Left colon (tissue), 2 donors: ENCODE measurements at places on chromosomes 1 and 21. TPM values are rescaled to one million over a fixed set of nuclear protein-coding genes. Genes with fewer than 3 reads are reported as not detected.

DNA sequence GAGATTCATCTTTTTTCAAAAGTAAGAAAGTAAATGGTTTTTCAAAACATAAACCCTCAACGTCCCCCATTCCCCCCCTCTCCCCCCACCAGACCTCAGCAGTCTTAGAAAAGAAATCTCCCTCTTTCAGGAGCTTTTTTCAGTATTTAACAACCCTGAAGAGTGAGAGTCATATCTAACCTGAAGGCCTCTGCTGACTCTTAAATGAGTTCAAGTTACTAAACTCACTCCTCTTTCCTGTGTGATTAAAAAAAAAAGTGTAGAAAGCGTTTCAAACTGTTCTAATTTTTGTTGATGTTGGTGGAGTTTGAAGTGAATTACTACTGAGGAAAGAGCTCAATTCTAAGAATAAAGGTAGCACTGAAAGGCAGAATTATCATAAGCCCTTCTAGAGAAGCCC lies 93.7 kb downstream of the VAV3 start:
- no peak for DNase-seq

The IVL gene
- not detected for total RNA-seq

DNA sequence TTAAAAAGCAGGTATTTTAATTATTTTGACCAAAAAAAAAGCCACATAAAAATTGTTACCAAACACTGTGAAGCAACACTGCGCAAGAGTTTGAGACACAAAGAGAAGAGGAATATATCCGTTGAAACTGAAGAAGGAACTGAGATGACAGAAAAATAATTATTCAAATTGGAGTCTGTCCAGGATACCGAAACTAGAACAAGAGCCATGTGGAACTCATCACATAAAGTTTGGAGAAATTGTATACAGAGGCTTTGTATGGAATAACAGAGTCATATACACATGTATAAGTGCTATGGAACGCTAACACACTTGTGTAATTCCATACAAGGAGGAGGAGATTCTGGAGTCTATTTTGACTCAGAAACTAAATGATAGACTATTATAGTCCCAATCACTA lies 675.1 kb upstream of the ADGRL2 start:
- DNase-seq, result no peak

The CRP gene
- total RNA-seq, result not detected

- no peak for DNase-seq
Measured at GRCh38 chr1:157382351-157382750, 170.0 kb downstream of the FCRL5 start.

GRCh38 chr1:182588500-182589396 lies at the start of gene RNASEL:
TSS of gene RNASEL (minus strand) at chr1:182589256. CDS start at chr1:182586806, 2,450 bp downstream.
- DNase-seq, result peak; percentile 85

DNA sequence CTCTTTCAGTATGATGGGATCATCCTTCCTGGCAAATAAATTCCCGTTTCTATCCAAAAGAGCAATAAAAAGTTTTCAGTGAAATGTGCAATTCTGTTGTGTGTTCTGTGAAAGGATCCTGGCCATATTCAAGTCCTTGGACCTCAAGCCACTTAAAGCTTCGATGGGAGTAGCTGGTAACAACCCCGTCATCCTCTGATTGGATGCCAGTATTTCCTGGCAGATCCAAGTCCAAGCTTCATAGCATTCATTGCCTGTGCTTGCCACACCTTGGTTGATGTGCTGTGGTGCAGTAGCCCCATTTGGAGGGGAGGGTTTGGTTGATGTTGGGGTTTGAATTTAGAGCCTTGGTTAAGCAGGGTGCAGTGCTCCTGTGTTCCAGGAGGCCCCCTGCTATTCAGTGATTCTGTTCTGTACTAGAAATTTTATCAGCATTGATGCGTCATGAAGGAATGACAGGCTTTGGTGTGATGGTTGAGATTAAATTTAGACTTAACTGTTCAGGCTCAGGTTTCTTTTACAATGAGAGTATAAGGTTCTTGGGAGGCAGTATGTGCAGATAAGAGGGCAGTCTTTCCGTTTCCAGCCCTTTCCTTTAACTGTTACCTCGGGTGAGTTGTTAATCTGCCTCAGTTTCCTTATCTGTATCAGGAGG lies 4.9 kb downstream of the RPL11 start:
- no peak for DNase-seq

The CACNA1S gene
- not detected for total RNA-seq

DNA sequence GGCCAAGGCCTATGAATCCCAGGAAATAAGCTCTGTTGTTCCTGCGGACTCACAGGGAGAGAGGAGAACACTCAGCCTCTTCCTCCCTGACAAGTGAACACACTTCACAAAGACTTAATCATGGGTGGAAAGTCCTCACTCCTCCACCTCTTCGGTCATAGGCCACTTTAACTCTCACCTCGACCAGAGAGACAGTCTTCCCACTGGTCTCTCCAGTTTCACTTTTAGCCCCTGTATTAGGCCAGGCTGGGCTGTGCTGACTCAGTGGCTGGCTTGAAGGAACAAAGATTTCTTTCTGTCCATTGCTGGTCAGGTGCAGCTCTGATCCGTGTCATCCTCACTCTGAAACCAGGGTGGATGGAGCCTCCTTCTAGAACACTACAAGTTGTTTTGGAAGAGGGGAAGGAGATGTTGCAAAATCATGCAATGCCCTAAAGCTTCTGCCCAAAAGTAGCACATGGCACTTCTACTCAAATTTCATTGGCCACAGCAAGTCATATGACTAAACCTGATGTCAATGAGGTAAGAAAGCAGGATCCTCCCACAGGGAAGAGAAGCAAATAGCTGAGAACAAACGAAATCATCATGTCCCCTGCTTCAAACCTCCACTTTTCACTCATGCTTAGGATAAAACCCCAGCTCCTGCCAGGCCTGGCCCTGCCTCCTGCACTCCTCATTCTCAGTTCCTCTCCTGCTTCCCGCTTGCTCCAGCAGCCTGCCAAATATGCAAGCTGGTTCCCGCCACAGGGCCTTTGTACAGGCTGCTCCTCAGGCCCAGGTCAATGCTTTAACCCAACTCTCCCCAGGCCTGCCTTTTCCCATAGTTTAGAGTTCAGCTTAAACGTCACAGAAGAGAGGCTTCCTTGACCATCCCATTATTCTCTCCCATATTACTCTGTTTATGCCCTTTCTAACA lies 150.5 kb upstream of the RUNX3 start:
- no peak for DNase-seq

DNA sequence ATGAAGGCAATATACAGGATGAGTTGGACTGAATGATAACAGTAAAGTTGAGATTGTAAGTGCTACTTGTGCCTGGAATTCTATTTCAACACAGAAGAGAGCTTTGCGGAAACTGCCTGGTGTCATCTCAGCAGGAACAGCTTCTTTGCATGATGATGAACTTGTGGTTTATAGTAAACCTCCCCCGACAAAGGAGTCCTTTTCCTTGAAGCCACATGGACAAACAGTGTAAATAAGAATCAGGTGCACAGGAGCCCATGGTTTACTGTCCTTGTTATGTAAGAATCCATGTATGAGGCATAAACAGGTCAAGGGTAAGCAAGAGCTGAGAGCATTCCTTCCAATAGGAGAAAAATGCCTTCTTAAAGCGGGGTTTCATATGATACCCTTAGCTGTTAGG lies 66.2 kb downstream of the PCNX2 start:
- no peak for DNase-seq

The BEND5 gene
- 0.61 TPM for total RNA-seq

- no peak for DNase-seq
Measured at GRCh38 chr1:47407481-47407880, 8.6 kb upstream of the FOXE3 start.

- no peak for DNase-seq
Measured at GRCh38 chr21:33110340-33110715, 40.4 kb downstream of the OLIG1 start.

DNA sequence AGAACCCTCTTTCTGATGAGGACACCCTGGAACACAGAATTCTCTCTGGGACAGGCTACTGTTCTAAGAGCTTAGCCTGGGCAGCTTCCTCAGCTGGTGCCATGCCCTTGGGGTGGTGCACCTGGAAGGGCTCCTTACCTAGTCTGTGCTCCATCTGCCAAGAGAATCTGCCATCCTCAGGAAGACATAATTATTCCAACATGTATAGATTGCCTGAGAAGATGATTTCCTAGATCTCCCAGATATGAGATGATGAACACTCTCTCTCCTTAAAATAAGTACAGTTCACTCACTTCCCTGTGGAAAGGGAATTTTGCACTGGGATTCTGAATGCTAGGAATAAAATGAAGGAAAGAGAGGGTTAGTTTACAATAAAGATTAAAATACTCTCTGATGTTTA lies 87.6 kb downstream of the NENF start:
- peak; percentile 11 for DNase-seq

DNA sequence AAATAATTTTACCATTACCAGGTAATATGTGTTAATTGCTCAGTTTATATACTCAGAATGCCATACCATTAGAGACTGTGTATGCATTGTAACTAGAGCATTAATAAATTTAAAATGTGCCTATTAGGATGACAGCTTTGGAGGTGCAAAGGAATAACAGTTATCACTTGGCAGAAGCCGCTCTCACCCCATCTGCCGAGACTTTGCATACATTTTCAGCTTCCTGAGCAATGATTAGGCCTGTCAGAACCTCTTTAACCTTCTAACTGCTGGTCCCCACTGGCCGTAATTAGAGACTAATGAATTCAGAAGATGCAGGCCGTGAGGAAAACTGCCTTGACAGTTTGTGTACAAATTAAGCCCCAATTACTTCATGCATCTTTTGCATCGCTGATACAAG lies 158.0 kb upstream of the PROX1 start:
- DNase-seq, result no peak

- no peak for DNase-seq
Measured at GRCh38 chr1:183832459-183832858, 27.5 kb downstream of the RGL1 start.

- DNase-seq, result no peak
Measured at GRCh38 chr1:162136760-162137159, 67.3 kb downstream of the NOS1AP start.

- no peak for DNase-seq
Measured at GRCh38 chr1:9684801-9685200, 33.3 kb downstream of the PIK3CD start.

DNA sequence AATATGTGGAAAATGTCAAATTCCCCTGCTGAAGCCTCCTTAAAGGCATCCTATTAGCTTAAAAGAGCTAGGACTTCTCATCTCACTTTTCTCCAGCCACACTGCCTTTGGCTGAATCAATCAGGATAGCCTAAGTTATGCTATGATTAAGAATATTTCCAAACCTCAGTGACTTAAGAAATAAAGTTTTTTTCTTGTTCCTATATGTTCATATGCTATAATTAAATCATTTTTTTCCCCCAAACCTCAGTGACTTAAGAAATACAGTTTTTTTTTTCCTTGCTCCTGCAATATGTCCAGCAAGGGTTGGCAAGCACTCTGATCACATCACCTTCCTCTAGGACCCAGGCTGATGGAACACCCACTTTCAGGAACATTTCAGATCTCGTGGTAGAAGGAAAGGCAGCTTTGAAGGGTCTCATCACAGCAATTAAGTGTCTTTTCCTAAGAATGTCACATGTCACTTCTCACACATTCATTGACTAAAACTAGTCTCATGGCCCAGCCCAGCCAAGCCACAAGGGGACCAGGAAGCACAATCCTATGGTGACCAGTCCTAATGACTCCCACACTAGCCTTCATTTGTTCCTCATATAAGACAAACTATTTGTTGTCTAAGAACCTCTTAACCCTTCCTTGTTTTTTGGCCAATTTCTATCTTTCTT lies 6.3 kb upstream of the JUN start:
- no peak for DNase-seq

DNA sequence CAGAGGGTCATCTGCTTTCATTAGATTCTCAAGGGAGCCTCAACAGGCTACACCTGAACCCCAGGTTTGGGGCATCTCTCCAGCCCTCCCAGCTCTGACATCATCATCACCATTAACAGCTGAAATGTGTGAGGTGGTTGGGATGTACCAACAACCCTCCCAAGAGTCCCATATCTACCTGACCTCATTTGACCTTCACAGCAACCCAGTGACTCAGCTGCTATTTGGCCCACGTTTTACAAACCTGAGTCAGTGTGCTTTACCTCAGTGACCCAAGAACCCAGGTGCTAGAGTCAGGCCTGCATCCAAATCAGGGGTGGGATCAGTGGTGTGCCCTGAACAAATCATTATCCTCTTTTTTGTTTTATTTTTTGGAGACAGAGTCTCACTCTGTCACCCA lies 53.3 kb upstream of the TINAGL1 start:
- no peak for DNase-seq

The VAV3 gene
- total RNA-seq, result 69.1 TPM
